ENCODE measurements at places on chromosomes 1 and 21. TPM values are rescaled to one million over a fixed set of nuclear protein-coding genes. Genes with fewer than 3 reads are reported as not detected.

The TIE1 gene
- total RNA-seq, result 18.5 TPM

The ZNF695 gene
- not detected for total RNA-seq

GRCh38 chr1:928825-929661 is 5.3 kb downstream of the SAMD11 start:
- no peak for DNase-seq

DNA sequence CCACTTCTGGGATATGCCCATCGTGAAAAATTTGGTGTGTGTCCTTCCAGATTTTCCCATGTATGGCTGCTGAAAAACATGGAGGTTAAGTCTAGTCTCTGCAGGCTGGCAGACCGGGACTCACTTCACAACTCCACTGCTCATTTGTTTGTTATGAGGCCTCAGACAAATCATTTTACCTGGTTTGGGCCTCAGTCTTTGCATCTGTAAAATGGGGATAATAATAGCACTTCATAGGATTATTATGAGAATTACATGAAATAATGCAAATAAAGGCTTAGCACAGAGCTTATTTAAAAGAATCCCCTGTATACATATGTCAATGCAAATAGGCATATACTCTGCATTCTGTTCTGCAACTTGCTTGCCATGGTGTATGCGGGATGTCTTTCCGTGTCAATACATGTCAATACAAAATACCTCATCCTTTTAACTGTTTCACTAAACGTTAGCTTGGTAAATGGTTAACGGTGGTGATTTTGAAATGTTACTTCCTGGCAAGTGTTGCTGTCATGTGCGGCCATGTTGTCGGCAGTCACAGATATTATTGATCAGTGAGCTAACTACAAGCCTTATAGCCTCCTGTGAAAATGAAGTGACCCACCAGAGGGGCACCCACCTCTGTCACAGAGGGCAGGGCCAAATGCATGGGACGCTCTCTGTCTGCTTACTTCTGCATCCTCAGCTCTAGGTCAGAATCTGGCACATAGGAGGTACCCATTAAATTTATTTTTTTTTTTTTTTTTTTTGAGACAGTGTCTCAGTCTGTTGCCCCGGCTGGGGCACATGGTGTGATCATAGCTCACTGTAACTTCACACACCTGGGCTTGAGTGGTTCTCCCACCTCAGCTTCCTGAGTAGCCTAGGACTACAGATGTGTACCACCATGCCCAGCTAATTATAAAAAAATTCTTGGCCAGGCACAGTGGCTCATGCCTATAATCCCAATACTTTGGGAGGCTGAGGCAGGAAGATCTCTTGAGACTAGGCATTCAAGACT is 4.3 kb downstream of the LCK start:
- no peak for DNase-seq

The RAD54L gene
- 0.48 TPM for total RNA-seq

- no peak for DNase-seq
Observed at GRCh38 chr1:95640746-95641145, 406.7 kb downstream of the RWDD3 start.

DNA sequence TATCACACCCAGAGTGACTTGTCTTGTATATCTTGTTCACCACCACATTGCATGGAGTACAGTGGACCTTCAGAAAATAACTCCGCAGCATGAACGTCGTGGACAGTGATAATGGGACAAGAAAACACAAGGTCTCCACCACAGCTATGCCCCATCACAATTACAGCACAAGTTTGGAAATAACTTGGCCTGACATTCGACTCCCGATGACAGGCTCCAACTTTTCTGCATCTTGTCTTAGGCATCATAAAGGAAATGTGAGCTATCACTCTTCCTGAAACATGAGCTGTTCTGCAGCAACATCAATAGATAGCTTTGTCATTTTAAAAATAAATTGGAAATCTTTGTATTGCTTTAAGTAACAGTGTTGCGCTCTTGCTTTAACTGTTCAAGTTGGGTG is 2.9 kb downstream of the RRP1B start:
- no peak for DNase-seq

The CGN gene
- 0.27 TPM for total RNA-seq

GRCh38 chr1:58932859-58933598 is 149.2 kb upstream of the JUN start:
- no peak for DNase-seq

DNA sequence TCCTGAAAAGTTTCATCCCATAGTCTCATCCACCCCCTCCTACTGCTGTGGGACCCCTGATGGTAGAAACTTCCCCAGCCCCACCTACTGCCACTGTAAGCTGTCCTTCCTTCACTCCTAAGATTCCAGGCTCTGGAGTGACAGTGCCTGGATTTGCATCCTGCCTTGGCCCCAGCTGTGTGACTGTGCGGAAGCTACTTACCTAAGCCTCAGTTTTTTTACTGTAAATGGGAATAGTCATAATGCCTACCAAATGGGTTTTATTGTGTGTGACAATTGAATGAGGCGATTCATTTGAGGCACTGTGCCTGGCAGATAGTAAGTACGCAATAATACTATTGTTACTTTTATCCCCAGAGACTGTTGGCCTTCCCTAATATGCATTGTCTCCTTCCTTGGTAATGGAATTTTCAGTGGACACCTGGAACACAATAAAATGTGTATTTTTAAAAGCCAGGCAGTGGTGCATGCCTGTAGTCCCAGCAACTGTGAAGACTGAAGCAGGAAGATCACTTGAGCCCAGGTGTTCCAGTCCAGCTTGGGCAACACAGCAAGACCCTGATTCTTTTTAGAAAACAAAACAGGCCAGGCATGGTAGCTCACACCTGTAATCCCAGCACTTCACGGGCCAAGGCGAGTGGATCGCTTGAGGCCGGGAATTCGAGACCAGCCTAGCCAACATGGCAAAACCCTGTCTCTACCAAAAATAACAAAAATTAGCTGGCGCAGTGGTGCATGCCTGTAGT is 55.0 kb upstream of the ZNF326 start:
- DNase-seq, result no peak

DNA sequence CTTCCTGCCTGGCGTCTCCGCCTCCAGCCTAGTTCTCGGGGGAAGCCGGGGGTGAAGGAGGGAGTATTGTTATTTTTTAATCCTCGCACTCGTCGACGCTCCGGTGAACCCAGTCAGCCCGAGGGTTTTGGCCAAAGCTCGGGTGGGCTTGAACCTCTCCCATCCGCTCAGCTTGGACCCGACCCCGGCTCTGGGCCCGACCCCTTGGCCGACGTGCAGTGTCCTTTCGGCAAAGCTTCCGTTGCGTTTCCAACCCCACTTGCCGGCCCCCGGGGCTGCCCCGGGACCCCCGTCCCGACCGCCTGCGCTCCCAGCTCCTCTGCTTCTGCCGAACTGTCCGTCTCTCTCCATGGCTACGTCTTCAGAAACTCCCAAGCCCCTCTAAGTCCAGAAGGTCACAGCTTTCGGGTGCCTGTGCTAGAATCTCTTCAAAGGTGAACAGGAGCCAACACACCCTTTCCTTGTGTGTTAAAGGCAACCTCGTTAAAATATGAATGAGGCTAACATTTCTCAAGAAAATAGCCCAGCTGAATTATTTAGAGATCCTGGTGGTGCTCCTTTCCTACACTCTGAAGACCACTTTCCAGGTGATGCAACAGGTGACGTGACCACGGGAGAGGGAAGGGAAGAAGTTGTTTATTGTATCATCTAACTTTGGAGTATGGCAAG is 647 bp downstream of the DESI2 start:
- DNase-seq, result no peak

- DNase-seq, result no peak
Observed at GRCh38 chr1:182602935-182603645, 1.1 kb downstream of the RGS16 start.

DNA sequence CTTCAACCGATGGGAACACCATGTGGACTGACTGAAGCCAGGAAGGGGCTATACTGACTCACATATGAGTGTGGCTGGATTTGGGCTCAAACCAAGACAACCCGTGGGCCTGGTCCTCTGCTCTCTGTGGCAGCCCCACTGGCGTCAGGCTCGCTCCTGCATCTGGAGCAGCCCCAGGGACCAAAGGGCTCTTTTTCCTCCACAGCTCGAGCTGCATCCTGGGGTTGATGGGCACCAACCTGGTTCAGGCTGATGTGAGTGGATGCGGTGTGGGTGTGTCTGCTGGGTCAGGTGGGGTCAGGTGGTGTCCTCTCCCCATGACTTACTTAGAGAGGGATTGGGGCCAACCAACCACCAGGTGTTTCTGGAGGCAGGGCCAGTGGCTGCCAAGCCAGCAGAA is 303.0 kb upstream of the AJAP1 start:
- no peak for DNase-seq

- DNase-seq, result no peak
Observed at GRCh38 chr1:218377143-218377660, 32.1 kb downstream of the TGFB2 start.

DNA sequence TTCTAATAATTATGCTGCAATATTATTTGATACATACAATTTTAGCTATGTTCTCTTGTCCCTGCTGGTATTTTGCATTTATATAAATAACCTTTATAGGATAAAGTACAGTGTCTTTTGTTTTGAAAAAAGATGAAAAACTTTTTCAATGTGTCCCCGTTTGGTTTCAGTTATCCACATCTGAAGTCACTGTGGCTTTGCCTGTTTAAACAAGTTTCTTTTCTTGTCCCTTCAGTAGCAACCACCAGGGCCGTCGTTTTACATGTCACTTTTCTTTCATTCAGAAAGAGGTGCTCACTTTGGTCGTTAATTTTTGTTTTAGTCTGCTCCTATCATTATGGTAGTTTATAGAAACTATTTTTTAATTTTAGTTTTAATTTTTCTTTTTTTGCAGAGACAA is 41.4 kb downstream of the RABGAP1L start:
- DNase-seq, result no peak

The KLF17 gene
- not detected for total RNA-seq

The MROH9 gene
- not detected for total RNA-seq

The PPM1J gene
- total RNA-seq, result 4.7 TPM

DNA sequence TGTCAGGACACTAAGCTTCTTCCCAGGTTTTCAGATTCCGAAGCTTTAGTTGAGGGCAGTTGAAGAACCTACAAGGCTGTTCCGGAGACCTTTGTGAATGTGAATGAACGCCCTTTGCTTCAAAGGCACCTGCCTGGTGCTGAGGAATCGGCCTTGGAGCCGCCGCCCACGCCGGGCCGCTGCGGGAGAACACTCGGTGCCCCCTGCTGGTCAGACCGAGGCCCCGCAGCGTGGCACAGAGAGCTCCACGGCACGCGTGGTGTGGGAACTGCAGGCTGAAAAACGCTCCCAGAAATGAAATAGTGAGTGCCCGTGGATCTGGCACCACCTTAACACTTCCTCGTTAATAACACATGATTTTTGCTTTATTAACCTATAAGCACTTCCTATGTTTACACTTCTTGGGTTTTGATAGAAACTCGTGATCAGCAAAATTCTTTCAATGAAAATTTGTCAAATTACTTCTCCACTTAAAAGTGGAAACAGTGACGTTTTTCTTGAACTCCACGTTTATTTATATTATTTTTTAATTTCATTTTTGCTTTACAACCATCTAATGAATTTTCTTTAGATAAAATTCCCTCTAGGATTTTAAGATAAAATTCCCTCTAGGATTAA is 460.6 kb downstream of the DSCAM start:
- peak; percentile 58 for DNase-seq

The DONSON gene
- total RNA-seq, result 5.1 TPM

GRCh38 chr1:913491-914130 is 10.1 kb upstream of the SAMD11 start:
- DNase-seq, result peak; percentile 19

DNA sequence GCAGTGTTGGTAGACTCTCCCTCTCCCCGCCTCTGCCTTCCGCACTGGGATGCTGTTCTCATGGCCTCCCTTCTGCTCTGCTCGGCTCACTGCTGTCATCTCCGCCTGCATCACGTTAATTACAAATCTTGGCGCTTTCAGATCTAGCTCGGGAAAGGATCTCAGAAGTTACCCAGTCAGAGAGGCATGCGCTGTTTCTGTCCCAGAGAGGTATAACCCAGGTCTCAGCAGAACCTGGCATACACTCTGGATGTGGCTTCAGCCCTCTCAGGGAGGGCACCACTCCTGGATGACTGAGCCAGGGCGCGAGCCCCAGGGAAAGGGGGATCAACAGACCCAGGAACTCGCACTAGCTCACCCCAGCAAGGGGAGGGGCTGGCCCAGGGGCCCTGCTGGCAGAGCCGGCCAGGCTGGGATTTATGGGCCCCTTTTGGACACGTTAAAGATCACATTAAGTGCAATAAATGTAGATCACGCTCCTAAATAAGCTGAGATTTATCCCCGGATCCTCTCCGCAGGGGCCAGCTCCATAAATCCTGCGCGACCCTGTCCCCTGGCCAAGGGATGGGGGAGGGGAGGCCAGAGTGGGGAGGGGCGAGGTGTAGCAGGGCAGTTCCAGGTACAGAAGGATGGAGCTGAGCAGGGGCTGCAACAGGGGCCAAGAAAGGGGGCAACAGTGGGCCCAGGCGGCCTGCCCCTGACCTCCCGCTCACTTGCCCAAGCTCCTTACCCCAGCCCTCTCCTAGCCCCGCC is 101.3 kb upstream of the ZBTB40 start:
- no peak for DNase-seq
